NCI-H774 (cell line): ENCODE measurements at places on chromosomes 12 and 14.

DNA sequence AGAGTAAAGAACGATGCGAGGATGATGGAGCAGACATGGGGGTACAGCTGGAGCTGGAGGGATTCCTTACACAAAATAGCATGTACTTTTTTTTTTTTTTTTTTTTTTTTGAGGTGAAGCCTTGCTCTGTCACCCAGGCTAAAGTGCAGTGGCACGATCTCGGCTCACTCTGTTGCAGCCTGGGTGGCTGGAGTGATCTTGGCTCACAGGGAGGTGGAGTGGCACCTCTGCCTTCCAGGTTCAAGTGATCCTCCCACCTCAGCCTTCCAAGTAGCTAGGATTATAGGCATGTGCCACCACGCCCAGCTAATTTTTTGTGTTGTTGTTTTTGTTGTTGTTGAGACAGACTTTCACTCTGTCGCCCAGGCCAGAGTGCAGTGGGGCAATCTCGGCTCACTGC is 5.1 kb upstream of the RASAL1 start:
- no peak for DNase-seq

GRCh38 chr12:43277651-43278540 is 274.1 kb downstream of the ADAMTS20 start:
- DNase-seq, result no peak

DNA sequence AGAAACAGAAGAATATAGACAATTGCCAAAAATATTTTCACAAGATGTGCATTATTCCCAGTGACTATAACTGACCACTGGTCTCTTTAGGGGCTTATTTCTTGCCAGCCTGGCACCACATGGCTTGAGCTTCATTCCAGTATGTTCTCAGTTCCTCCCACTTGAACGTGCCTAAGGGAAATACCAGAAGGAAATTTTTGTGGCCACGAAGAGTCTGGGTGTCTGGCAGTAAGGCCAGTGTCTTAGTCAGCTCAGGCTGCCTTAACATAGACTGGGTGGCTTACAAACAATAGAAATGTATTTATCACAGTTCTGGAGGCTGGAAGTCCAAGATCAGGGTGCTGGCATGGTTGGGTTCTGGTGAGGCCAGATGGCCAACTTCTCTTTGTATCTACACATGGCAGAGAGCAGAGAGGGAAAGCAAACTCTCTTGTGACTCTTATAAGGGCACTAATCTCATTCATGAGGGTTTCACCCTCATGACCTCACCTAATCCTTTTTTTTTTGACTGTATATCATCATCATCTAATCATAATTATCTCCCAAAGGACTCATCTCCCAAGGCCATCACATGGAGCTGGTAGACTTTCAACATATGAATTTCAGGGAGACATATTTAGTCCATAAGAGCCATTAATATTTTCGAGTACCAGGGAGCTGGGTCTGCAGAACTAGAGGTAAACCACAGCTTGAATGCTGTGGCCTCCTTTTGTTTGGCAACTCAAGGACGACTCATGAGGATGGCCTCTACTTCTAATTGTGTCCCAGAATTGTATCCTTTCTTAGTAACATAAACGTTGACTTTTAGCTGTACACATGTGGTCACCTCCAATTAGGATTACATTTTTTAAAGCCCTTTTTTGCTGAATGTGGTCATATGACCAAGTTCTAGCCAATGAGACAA is 5.1 kb upstream of the SMOC1 start:
- no peak for DNase-seq

DNA sequence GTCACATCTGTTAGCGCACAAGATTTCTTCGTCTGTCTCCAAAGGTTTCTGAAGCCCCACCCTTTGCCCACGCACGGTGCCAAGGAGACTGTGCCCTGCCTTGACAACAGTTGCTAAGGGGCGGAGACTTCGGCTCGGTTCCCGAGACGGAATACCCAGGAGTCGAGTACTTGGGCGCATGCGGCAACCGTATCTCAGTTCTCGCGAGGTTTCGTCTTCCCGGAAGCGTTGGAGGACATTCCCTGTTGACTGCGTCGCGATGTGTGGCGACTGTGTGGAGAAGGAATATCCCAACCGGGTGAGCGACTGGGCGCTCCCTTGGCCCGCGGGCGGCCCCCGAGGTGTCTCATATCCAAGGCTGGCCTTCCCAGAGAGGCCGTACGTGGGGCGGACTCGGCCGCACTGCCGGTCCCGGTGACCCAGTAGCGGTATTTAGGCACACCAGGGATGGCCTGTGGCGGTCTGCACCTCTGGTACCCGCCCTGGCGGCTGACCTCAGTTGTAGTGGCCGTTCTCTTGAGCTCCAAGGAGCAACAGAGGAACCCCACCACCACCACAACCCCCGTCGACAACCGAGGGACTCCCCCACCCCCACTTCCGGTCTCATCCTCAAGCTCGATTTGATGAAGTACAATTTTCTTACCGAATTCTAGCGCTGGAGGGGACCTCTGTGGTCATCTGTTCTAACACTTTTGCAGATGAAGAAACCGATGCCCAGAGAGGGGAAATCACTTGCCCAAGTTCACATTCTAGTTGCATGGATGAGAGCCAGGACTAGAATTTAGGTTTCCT is at the start of gene CHURC1:
TSS of gene CHURC1 (plus strand) at position 219 of the 792 bp plus-strand sequence. CDS start at position 260, 41 bp downstream.
- DNase-seq, result peak; percentile 91

DNA sequence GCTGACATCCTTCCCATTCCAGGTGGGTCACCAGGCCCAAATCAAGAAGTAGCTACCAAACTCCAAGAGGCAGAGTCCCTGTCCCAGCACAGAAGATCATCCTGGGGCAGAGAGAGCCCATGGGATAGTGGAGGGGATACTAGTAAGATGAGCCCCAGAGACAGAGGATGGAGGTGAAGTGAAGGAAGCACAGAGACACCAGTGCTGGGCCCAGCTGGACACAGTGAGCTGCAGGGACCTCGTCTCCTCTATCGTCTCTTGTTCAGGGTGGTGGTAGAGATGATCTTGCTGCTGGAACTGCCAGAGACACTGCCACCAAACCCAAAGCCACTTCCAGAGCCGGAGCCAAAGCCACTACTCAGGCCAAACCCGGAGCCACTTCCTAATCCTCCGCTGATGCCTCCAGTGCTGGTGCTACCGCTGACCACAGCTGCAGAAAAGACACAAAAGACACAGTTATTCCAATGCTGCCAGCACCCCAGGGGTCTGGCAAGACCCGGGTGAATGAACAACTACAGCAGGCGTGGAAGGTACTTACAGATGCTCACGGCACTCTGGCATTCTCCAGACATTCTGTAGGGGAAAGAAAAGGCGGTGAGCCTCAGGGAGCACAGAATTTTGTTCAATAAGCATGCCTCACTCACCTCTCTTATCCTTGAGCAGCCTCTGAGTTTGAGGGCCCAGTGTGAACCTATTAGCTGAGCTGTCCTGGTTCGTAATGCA is 6.9 kb downstream of the KRT4 start:
- no peak for DNase-seq

GRCh38 chr14:32508281-32508680 is 179.2 kb downstream of the AKAP6 start:
- DNase-seq, result no peak

- DNase-seq, result no peak
These were observed 448 bp downstream of the FBXL14 start for GRCh38 chr12:1594006-1594260.
